ENCODE measurements at places on chromosomes 1 and 21.

DNA sequence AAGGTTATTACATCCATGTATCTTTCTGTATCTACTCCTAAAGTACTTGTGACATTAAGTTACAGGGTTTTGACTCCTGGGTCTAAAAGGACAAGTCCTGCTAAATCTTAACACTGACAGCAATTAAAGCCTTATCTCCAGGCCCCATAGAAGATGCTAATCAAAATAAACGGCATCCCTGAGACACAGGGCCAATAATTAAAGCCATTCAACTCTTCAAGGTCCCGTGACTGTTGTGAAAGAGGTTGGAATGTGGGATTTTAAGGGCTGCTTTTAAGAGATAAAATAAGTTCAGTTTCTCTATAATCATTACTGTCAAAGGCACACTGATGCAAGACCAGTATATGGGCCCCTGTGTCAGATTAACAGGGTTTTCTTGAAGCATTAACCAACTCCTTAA, 8.3 kb downstream of the DNAI4 start:
- no peak for DNase-seq

DNA sequence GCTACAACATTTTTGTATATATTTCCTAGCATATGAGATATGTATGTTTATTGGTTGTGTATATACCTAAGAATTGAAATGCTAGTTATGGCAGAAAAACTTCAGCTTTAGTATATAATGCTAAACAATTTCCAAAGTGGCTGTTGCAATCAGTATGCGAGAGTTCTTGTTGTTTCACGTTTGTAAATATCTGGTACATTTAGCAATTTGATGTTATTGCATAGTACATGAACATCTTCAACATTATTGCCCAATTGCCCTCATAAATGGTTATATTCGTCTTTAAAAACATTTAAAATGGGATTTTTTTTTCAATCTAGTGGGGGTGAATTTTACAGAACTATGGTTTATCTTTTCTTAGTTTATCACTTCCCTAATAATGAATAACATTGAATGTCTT, 86.2 kb upstream of the HP1BP3 start:
- no peak for DNase-seq

DNA sequence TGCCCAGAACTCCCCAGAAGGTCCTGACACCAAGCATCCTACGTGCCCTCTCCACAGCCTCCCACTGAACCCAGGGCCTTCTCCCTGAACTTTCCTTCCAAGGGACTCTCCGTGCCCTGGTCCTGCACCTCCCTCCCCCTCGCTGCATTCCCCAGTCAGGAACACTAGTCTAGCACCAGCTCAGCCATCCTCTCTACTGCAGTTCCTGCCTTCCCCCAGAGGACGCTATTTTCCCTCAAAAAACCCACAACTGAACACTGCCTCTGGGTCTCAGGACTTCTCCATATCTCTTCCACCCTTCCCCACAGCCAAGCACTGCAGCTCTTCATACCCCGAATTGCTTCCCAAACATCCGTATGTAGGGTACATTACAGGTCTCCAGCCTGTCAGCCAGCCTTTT, 12.6 kb upstream of the ARTN start:
- DNase-seq, result no peak

DNA sequence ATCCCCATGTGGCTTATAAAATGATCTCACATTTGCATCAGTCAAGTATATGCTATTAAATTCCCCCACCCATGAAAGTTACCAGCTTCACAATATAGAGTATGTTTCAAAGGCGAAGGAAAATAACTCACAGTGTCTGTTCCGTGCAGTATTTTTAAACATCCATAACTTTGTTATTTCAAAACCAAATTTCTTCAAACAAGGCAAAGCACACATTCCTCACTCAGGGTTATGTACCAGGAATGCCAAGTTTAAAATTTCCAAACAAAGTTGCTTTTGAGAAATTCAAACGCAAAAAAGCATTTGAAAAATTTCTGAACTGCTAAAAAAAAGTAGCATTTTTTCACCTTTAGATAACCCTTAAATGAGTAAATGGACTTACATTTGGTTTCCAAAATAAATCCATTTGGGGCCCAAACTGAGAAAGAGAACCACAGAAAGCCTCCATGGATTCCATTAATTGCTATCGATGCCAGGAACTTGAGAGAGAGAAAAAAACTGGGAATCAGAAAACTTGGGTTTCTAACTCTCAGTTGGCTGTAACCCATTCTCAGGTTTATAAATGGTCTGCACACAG, 149.5 kb downstream of the SLC30A10 start:
- DNase-seq, result no peak

DNA sequence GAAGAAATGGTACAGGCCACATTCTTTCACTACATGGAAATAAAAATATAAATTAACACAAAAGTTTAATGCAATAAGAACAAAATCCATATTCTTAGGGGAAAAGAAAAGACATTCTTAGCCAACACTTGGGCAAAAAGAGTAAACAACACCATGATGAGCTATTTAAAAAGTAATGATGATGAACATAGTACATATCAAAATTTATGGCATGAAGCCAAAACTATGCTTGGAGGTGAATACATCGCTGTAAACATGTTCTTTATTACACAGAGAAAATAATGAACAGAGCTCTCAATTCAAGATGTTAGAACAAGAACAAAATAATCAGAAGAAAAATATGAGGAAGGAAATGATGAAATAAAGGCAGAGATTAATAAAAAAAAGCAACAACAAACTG, 158.2 kb downstream of the ZSCAN20 start:
- DNase-seq, result no peak

DNA sequence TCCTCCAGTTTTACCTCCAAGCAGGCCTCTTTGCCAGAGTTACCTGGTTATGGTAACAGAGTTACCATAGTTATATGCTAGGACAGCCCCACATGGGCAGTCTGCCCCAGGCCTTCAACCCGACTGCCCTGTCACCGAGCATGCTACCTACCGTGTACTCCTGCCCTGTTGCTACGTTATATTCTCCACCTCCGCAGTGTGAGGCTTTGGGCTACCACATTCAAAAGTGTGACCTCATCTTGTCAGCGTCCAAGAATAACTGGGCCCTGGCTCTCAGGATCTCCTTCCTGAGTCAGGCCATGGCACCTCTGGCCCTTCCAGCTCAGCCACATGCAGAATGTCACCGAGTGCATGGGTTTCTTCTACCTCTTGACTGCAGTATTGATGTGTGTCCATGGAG, 8.9 kb downstream of the MAPKAPK2 start:
- no peak for DNase-seq

All from GM12864 (cell line).